ENCODE measurements at places on chromosomes 4 and X.

GRCh38 chr4:112956484-112956896 lies 93.0 kb upstream of the ANK2 start:
- DNase-seq = no peak

- no peak for DNase-seq
Measured at GRCh38 chr4:89172865-89173264, 61.5 kb downstream of the TIGD2 start.

DNA sequence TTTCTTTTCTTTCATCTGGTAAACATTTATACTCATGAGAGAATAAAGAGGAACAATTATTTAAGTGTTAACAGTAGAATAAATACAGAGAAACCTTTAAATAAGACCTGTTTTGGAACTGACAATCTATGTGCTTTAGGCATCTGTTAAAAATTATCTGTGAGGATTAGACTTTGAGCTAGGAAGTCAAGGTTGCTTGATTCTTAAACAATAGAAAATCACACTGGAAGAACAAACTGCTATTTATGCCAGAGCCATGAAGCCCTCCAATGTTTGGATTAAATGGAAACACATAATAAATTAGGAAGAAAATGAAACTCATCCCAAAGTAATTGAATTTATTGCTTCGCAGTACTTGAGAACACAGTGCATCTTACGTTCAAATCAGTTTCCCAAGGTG lies 207.2 kb upstream of the NPY2R start:
- no peak for DNase-seq

DNA sequence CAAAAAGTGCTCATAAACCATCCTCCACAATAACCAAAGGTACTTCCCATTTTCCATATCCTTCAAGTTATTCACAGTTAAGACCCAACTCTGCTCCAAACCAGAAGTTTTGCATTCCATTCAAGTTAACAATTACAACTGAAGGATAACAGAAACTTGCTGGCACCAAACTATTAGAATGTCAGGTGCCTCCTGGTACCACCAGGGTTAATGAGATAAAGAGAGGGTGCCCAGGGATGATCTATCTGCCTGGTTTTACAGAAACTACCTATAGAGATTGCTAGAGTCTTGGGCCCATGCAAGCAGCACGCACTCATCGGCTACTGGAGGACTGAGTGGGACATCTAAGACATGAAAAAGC lies 114.6 kb downstream of the RBM47 start:
- no peak for DNase-seq

DNA sequence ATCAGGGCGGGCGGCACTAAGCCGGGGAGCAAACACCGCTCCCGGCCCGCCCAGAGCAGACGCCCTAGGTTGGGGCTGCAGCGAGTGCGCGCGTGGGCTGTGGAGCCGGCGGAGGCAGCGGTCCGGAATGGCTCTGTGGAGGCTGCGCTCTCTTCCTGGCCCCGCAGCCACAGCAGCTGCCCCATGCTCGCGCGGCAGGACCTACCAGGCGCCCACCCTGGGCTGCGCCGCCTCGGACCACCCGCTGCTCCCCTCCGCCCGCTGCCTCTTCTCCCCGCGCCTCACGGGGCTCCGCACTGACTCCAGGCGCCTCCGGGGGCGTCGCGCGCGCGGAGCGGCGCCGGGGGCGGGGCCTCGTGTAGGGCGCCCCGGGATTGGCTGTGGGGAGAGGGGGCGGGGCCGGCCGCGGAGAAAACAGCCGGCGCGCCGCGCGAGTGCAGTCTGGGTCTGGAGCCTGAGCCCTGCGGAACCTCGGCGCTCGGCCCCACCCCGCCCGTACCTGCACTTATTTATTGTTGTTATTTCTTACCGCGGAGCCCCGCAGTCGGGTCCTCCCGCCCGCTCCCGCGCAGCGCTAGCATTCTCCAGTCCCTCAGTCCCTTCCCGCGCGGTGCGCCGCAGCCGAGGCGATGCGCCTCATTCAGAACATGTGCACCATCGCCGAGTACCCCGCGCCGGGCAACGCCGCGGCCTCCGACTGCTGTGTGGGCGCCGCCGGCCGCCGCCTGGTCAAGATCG lies at the start of gene RASL11B:
Gene RASL11B, plus strand, starts transcription at position 439 of the 738 bp plus-strand sequence. Its CDS starts 191 bp downstream, at position 630.
- peak; percentile 96 for DNase-seq

- DNase-seq = no peak
Measured at GRCh38 chr4:81802285-81802846, 330.7 kb upstream of the RASGEF1B start.

DNA sequence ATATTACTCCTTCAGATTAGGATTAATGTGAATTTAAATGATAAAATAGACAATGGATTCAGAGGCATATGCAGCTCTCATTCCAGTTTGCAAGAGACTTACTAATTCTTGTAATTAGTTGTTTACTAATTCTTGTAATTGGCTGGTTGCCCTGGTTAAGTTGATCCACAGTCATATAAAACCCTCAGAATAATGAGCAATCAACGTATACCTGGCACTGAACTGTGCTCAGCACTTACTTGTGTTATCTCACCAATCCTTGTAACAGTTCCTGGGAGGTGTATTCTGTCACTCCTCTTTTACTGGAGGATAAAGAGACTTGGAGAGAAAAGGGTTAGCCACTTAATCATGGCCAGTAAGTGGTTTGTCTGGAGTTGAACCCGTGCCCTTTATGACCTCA lies 10.5 kb downstream of the HERC5 start:
- DNase-seq = no peak

Measured in D341Med (cell line).